ENCODE measurements at places on chromosomes 5 and 9.

GRCh38 chr5:103561685-103562452, 720 bp downstream of the NUDT12 start:
- DNase-seq = no peak

GRCh38 chr5:144191998-144192397, 21.3 kb downstream of the KCTD16 start:
- DNase-seq = peak; percentile 73

DNA sequence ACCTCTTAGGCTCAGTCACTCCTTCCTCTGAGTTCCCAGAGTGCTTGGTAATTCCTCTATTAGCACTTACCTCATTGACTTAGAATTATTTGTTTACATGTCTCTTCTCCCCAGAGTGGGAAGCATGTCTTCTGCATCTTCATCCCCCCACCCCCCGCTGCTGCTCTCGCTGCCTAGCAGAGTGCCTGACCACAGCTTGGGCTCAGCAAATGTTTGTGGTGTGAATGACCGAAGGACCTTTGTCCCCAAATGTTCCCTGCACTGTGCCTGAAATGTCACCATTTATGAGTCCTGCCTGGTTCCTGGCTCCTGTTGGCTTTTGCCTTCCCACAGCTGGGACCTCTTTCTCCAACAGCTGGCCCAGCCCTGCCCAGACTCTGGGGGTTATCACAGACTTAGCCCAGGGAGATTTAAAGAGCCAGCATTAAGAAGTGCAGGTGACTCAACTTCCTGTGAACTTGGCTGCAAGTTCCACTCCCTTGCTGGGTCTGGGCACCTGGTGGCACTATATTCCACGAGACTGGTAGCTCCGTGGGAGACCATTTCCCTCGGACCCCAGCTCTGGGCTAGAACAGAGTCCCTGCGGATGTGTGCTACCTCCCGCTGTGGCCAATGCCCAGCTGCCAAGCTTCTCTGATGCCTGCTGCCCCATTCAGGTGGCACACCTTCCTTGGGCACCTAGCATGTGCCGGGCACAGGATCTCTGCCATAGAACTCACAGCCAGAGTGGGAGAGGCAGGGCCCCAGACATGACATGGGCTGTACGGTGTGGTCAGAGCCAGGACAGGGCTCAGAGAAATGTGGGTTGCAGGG, 1.8 kb upstream of the HMCN2 start:
- no peak for DNase-seq

DNA sequence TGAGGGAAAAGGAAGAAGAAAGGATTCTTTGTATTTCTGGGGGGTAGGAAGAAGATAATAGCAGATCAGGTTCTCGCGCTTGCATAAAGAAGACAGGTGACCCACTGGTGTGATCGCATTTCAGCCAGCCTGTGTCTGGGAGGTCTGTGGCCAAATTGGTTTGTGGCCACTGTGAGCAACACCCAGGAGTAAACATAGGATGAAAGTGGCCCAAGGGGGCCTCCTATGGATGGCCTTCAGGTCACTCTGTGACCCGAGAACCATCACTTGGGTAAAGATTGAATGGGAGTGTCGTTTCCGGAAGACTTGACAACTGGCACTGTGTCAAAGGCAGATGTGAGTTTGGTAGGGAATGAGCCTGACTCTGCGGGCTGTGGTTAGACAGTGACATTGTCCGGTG, 34.2 kb downstream of the RAI14 start:
- no peak for DNase-seq

GRCh38 chr5:95843733-95844223, 21.3 kb upstream of the GLRX start:
- DNase-seq = no peak

DNA sequence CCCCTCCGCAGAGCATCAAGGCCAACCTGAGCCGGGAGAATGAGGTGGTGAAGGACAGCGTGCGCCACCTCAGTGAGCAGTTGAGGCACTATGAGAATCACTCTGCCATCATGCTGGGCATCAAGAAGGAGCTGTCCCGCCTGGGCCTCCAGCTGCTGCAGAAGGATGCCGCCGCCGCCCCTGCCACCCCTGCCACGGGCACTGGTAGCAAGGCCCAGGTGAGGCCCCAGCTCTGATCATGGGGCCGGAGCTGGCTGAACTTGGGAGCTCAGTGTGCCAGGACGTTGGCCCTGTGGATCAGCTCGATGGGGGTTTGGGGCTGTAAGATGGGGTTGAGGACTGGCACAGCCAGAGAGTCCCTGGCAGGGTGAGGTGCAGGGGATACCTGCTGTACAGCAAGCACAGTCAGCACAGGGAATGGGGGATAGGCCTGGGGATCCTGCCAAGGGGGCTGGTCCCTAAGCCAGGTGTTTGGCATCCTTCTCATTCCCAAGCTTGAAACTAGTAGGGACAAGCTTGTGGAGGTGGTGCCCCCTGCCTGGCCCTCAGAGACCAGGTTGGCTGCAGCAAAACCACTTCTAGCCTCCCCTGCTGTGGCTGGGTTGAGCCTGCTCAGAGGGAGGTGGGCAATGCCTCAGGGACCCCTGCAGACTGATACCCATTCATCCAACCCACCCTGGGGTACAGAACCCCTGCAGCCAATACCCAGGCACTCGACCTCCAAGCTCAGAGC, 22.5 kb downstream of the OLFML2A start:
- no peak for DNase-seq

GRCh38 chr9:38421498-38422211, 2.6 kb downstream of the IGFBPL1 start:
- DNase-seq = peak; percentile 58

GRCh38 chr5:8254674-8255073, 385.7 kb downstream of the MTRR start:
- no peak for DNase-seq

GRCh38 chr5:42483472-42484154, 60.4 kb downstream of the GHR start:
- DNase-seq = no peak

GRCh38 chr9:135722365-135722764, 20.4 kb downstream of the KCNT1 start:
- DNase-seq = no peak
